T follicular helper cell (primary cell): ENCODE measurements at places on chromosomes 11 and 22.
A peak's percentile ranks its signal among the peaks of the same experiment; 100 is the strongest.

DNA sequence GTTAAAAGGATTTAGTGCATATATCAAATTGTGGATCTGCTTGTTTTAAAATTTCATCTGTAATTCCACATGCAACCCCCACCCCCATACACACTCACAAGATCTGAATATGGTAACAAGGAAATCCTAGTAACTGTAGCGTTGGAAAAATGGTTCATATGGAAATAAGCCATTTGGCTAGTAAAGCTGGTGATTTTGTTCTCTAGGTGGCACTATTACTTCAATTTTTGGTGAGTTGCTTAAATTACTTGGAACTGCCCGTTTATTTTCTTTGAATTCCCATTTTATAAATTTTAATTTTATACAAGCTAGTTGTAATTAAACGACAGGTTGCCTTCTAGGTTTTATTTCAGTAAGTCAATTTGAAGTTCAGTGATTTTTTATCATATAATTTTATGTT lies 5.3 kb downstream of the BDNF start:
- no peak for DNase-seq

GRCh38 chr11:126739499-126740145 lies 260.9 kb downstream of the KIRREL3 start:
- DNase-seq = no peak

- no peak for DNase-seq
Observed at GRCh38 chr11:36023922-36024321, 80.1 kb downstream of the LDLRAD3 start.

DNA sequence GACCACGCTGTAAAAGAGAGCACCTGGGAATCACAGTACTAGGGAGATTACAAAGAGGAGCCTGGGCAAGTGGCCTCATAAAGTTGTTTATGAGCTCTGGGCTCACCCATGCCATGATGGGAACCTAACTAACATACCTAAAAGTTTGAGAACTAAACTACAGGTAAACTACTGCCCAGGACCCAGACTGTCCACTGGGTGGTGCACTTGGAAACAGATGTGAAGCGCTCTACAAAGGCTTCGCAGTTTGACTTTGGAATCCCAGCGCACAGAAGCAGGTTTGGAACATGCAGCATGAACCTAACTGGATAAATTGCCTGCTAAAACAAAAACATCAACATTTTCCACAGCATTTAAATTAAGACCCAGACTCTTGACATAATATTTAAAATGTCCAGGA lies 418.6 kb downstream of the FAM181B start:
- no peak for DNase-seq

- peak; percentile 25 for DNase-seq
Observed at GRCh38 chr11:95790933-95791708, 823 bp downstream of the CEP57 start.

DNA sequence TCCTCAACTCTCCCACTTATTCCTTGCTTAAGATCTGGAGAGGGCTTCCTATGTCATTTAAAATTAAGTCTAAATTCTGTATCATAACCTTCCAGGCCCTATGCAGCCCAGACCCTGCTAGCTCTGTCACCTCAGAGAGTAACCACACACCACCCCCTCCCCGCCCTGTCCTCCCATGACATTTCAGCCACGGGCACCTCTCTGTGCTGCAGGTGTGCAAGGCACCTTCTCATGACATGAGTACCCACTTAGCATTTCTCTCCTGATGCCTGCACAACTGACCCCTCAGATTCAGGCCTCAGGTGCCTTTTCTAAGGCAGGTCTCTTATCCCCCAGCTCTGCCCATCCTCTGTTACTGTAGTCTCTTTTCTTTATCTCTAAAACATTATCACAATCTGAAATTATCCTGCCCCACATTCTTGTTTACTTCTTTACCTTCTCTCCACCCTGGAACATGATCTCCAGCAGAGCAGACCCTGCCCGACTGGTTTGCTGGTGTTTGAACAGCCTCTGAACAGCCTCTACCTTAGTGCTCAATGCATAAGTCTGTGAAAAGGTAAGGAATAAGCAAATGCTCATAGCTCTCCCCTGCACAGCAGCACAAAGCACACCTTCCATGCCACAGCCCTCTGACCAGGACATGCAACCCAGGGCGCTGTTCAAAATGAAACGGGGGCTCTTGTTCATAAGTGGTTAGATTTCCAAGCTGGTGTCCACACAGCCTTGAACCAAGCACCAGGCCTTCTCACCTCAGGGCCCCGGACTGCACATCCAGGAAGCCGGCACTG lies 196.1 kb upstream of the B3GAT1 start:
- no peak for DNase-seq

GRCh38 chr11:94303966-94304958 lies at the start of gene IZUMO1R:
Gene IZUMO1R, plus strand, starts transcription at chr11:94304580. Its CDS starts 1,057 bp downstream, at chr11:94305637.
- DNase-seq = no peak

DNA sequence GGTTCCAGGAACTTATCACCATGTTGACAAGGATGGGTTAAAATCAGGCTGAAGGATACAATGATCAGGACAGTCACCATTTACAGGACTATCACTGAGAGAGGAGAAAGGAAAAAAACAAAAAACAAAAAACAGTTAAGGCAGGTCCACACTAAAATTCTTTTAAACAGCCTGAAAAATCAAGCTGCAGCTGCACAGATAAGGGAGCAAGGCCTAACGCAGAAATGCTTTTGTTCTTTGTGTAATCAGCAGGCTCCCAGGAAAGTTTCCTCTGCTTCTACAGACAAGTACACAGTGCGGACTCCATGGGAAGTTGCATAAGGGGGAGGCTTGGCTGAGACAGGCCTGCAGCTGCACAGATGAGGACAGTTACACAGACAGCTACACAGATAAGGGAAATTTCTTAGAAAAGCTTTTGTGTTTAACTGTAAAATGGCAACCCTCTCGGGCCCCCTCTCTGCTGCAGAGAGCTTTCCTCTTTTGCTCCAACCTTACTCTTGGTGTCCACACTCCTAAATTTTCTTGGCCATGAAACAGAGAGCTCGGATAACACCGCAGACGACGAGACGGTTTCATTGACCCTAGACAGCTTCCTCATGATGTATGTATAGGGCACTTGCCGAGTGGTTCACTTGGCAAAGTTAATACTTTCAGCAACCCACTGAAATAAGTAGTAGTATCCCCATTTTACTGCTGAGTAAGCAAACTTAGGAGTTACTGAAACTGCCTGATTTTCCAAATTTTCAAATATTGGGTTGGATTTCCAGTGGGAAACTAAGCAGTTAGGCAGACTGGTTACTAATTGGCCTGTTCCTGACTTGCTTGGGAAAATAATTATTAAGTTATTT lies 45.5 kb downstream of the PIWIL3 start:
- no peak for DNase-seq

GRCh38 chr11:66240781-66241136 lies 27.7 kb upstream of the RAB1B start:
- DNase-seq = no peak

- no peak for DNase-seq
Observed at GRCh38 chr11:46161201-46161600, 39.9 kb upstream of the PHF21A start.

DNA sequence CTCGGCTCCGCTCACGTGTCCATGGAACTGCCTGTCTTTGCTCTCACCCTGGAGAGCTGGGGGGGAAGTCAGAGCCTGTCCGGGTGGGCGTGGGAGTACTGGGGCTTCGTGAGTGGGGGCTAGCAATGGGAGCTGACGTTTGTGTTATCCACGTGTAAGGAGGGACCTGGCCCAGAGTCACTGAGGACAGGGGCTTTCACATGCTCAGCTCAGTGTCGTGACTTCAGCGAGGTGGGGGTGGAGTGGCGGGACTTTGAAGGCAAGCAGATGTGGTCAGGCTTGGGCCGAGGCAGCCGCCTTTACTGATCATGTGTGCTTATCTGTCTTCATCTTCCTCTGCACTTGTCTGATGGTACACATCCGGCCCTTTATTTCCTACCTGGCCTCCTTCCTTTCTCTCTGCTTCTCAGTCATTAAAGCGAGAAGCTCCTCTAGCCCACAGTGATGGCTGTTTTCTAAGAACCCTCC lies 113.1 kb upstream of the NNMT start:
- DNase-seq = peak; percentile 14

- DNase-seq = no peak
Observed at GRCh38 chr22:49712195-49712791, 115.4 kb downstream of the BRD1 start.

DNA sequence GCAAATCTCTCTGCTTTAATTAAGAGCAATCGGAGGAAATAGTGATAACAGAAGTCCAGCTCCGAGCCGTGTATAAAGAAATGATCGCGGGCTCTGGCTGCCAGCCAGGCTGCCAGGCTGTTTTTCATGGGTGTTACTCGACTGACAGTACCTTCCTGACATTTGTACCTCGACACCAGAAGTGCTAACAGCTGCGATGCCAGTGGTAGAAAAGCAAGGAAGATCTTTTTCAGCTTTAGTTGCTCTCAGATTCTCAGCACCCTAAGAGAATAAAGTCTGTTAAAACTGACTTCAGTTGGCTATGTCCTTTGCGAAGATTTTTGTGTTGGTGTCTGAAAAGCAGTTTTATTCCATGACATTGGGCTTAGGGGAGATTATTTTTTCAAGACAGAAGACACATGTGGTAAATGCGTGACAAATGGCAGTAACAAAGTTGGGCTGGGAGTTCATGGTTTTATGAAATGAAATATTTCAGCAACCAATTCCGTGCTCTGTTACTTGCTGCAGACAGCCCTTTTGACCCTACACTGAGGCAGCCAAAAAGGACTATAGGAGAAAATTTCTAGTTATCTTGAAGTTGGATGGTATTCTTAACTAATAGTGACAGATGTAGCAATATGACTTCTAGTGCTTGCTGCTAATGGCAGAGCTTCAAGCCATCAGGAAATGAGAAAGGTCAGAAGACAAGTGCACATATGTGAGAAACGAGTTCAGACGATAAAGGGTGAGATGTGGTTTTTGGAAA lies 296.2 kb downstream of the CNTN5 start:
- DNase-seq = no peak

- DNase-seq = no peak
Observed at GRCh38 chr11:133931449-133932060, 25.2 kb downstream of the IGSF9B start.

DNA sequence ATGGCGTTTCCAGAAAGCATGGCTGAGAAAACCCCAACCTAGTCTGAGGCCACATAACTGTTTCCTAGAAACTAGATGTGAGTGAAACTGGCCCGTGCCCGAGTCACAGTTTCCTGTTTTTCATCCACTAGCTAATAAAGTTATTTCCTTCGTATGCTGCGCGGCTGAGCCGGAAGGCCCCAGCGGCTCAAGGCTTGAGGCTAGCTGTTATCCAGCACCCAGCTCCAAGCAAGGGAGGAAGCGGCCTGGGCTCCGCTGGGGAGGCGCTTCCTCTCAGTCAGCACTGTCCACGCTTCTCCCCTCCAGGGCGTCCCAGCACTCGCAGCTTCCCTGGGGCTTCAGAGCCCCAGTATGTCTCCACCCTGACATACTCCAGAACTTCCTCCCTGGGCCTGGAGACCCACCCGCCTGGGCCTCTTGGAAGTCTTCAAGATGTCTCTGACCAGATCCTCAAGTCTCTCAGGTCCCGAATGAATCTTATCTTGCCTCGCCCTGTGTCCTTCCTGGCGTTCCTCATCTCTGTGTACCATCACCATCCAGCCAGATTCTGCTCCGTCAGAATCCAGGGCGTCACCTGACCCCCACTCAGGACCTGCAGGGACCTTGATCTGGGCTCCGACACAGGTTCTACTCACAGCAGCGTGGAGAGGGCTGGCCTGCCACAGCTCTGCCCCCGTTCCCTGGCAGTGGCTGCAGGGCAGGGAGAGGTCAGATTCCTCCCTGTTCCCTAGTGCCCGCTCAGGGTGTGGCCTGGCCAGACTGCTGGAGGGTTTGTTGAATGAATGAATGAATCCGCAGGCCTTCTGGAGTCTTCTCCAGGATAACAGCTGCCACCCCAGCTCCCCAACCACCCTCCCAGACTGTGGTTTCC lies 81.9 kb downstream of the LRRC32 start:
- DNase-seq = no peak

DNA sequence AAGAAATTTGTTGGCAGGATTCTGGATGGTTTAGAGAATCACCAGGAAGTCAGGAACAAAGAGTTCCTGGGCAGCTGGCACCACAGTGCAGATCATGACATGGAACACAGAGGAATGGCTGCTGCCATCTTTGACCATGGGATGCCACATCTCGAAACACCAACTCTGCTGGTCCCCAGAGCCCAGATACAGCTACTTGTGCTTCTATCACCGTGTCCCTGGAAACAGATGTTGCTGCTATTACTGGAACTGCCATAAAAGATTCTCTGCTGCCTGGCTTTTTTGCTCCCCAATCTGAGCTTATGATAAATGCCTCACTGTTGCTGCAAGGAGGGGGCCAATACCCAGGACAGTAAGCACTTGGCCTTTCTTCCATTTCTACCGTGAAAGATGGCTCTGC lies 185.2 kb downstream of the CSNK2A3 start:
- DNase-seq = no peak

DNA sequence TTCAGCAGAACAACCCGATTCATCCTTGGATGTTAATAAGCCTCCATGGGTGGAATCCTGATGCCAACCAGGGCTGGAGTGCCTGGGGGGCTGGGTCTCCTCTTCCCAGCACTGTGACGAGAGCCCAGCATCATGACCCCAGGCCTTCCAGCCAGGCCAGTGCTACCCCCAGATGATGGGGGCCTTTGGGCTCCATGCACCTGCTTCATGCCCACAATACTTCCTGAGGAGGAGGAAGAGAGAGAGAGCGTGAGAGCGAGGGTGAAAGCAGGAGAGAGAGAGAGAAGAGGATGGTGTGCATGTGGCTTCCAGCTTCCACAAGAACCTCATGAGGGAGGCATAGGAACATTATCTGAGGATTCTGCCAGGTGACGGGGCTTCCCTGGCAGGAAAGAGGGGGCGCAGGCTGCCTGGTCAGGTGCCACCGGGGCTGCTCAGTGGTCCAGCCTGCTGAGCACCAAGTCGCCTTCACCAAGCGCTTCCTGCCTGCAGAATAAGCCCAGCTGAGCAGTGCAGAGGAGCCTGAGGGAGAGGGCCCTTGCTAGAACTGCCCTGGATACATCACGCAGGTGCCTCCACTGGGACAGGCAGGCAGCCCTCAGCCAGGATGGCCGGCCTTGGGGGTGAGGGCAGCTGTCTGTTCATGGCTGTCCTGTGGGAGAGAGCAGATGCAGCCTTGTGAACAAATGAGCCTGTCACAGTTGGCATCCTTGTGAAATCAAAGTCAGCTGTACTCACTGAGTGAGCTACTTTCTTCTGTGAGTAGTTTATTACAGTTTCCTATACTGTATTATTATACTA lies 243.3 kb upstream of the B3GAT1 start:
- no peak for DNase-seq

- DNase-seq = no peak
Observed at GRCh38 chr11:1835671-1836010, 851 bp downstream of the SYT8 start.

- no peak for DNase-seq
Observed at GRCh38 chr22:34943830-34944229, 122.1 kb upstream of the ISX start.
